Naive thymus-derived CD8-positive, alpha-beta T cell (primary cell): ENCODE measurements at places on chromosomes 4 and X.

GRCh38 chrX:147953976-147954375 lies 27.2 kb upstream of the FMR1NB start:
- H3K4me1 ChIP-seq = no peaks in the 10 kb centered on the region
- no peaks in the 10 kb centered on the region for H3K27me3 ChIP-seq
- no peak for DNase-seq
- H3K4me3 ChIP-seq = peak overlapping the region; percentile 2
- H3K27ac ChIP-seq = no peak overlapping the region

DNA sequence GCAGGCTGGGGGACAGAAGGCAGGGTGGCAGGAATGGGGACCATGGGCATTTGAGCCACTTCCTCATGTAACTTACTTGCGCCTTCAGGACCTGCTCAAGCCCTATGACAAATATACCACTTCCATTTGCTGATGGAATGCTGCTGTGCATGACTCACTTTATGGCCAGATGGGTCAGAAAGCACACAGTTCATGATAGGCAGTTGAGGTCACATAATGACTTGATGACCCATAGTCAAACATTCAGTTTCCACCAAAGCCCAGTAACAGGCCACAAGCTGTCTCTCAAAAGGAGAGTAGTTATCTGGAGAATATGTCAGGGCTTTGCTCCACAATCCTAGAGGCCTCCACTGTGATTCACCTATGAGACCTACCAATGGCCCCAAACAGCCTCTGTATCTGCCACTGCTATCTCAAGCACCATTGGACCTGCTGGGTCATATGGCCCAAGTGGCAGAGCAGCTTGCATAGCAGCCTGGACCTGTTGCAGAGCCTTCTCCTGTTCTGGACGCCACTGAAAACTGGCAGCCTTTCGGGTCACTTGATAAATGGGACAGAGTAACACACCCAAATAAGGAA lies 5.3 kb upstream of the PAPSS1 start:
- no peaks in the 10 kb centered on the region for H3K36me3 ChIP-seq
- H3K4me3 ChIP-seq = no peak overlapping the region
- no peaks in the 10 kb centered on the region for H3K27me3 ChIP-seq
- no peak overlapping the region for H3K27ac ChIP-seq

DNA sequence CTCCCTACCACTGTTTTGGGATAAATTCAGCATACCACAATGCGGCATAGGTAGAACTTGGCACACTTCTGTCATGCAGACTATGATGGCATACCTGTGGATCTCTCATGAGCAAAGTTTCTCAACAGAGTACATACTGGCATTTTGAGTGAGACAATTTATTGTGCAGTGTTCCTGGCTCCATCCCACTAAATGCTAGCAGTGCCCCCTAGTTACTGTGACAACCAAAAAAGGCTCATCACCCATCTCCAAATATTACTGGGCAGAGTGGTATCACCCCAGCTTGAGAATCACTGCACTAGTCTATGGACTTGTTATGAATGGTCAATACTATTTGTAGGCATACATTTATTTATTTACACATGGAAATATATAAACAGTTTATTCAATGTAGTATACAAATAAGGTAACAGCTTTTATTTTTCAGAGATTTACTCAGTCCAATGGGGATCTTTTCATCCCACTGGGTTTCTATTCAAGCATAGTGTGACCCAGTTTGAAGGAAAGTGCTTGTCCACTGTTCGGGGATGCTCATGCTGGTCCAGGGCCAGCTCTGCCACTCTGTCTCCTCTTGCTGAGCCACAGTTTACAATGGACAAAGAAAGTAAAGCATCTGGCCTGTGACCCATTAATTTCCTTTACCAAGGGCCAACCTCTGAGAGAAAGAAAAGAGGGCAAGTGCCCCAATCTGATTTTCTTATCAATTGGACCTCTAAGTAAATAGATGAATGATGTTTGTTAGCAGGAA lies 81.0 kb upstream of the IL2 start:
- no peaks in the 10 kb centered on the region for H3K4me1 ChIP-seq
- no peaks in the 10 kb centered on the region for H3K27me3 ChIP-seq
- DNase-seq = no peak
- H3K4me3 ChIP-seq = no peak overlapping the region
- no peak overlapping the region for H3K27ac ChIP-seq

GRCh38 chr4:8090744-8091301 lies 67.8 kb downstream of the ABLIM2 start:
- H3K27me3 ChIP-seq = no peaks in the 10 kb centered on the region
- H3K4me1 ChIP-seq = no peaks in the 10 kb centered on the region
- peaks cover 13% of the 10 kb centered on the region for H3K36me3 ChIP-seq
- no peak for DNase-seq
- H3K27ac ChIP-seq = no peak overlapping the region

DNA sequence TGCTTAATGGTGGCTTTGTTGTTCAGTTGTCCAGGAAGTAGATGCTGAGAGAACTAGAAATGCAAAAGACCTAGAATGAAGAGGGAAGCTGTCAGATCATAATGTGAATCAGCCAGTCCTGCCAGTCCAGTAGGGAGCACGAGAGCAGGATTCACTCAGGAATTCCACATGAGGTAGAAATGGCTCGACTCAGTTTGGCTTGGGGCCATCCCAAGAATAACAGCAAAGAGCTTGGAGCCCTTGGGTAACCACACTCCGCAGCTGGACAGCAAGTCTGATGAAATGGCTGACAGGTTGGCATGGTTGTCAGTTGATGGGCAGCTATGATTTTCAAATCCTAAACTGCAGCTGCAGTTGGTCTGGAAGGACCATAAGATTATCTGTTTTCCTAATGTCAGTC lies 44.5 kb upstream of the WDR1 start:
- H3K4me3 ChIP-seq = no peak overlapping the region
- no peaks in the 10 kb centered on the region for H3K27me3 ChIP-seq
- H3K36me3 ChIP-seq = no peaks in the 10 kb centered on the region
- no peak for DNase-seq
- H3K4me1 ChIP-seq = peaks cover 65% of the 10 kb centered on the region
- no peak overlapping the region for H3K27ac ChIP-seq

DNA sequence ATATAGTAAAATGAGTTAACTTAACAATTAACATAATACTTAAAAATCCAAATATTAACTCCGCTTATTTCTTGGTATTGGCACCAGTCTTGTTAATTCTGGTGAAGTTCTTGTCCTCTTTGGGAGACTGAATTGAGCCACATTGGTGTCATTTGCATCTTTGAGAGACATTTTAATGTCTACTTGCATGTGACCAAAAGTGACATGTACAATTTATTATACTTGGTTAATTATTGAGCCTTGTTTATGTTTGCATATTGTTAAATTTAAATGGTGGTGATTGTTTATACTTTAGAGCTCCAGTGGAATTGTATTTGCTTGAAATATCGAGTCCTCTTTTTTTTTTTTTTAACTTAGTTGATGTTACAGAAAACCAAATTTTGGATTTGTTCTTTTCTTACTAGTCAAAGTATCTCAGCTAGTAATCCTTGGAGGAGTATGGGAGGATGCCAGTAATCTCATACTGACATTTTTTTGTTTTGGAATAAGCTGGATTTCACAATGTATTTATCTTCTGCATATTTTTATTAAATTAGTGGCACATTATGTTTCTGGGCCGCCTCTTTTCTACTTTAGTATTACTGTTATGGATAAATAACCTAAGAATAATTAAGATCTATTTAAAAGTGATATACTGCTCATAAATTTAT lies 3.9 kb downstream of the SPCS3 start:
- H3K36me3 ChIP-seq = no peaks in the 10 kb centered on the region
- H3K4me1 ChIP-seq = peaks cover 20% of the 10 kb centered on the region
- H3K4me3 ChIP-seq = peak overlapping the region; percentile 42

- H3K4me3 ChIP-seq = no peak overlapping the region
- H3K4me1 ChIP-seq = no peaks in the 10 kb centered on the region
- H3K36me3 ChIP-seq = no peaks in the 10 kb centered on the region
- H3K27me3 ChIP-seq = peaks cover 6% of the 10 kb centered on the region
- DNase-seq = no peak
Measured at GRCh38 chrX:12379671-12380070, 241.4 kb downstream of the FRMPD4 start.

DNA sequence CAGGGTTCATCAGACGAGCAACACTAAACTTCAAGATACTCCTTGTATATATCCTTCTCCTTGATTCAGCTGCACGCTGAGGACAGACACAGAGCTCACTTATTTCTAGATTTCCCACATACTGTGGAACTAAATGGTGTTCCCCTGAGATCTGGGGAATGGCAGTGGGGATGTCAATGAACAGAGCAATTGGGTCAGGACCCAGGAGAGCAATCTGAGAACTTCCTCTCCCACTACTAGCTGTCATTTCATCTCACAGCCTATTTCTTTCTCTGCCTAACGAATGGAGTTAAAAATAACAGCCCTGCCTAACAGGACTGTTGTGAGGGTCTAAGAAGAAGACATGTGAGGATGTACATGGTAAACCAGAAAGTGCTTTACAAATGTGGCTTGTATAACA lies 10.7 kb downstream of the NAAA start:
- no peak for DNase-seq
- H3K27ac ChIP-seq = no peak overlapping the region
- H3K27me3 ChIP-seq = no peaks in the 10 kb centered on the region
- peaks cover 16% of the 10 kb centered on the region for H3K36me3 ChIP-seq
- no peak overlapping the region for H3K4me3 ChIP-seq

GRCh38 chr4:189071241-189071640 lies 869.4 kb upstream of the FRG1 start:
- no peaks in the 10 kb centered on the region for H3K27me3 ChIP-seq
- DNase-seq = no peak
- no peaks in the 10 kb centered on the region for H3K36me3 ChIP-seq
- no peak overlapping the region for H3K27ac ChIP-seq
- H3K4me3 ChIP-seq = no peak overlapping the region

- no peaks in the 10 kb centered on the region for H3K36me3 ChIP-seq
- H3K4me3 ChIP-seq = no peak overlapping the region
- no peak for DNase-seq
- no peaks in the 10 kb centered on the region for H3K4me1 ChIP-seq
- no peak overlapping the region for H3K27ac ChIP-seq
Measured at GRCh38 chr4:159722918-159723317, 620.0 kb downstream of the RAPGEF2 start.

DNA sequence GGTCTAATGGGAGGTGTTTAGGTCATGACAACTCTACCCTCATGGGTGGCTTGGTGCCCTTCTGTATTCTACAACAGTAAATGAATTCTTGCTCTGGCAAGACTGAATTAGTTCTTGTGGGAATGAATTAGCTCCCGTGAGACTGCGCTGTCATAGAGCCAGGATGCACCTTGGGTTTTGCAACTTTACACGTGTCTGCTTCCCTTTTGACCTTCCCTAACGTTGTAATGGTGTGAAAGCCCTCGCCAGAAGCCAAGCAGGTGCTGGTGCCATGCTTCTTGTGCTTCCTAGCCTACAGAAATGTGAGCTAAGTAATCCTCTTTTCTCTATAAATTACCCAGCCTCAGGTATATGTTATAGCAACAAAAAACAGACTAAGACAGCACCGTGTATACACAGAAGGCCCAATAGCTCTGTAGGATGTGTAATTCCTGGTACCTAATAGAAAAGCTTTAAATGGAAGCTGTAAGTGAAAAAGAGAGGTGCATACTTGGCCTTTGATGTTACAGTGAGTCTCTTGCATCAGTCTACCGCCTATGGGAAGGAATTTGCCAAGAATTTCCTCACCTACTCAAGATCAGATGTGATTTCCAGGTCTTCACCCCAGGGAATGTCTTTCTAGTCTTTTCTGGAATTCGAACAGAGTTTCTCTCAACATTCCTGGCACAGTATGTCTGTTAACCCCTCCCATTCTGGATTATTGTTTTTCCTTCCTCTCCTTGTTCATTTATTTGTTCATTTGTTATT lies 3.2 kb upstream of the ENPEP start:
- H3K27me3 ChIP-seq = peaks cover 15% of the 10 kb centered on the region
- no peak overlapping the region for H3K4me3 ChIP-seq
- peaks cover 14% of the 10 kb centered on the region for H3K36me3 ChIP-seq
- no peak for DNase-seq

DNA sequence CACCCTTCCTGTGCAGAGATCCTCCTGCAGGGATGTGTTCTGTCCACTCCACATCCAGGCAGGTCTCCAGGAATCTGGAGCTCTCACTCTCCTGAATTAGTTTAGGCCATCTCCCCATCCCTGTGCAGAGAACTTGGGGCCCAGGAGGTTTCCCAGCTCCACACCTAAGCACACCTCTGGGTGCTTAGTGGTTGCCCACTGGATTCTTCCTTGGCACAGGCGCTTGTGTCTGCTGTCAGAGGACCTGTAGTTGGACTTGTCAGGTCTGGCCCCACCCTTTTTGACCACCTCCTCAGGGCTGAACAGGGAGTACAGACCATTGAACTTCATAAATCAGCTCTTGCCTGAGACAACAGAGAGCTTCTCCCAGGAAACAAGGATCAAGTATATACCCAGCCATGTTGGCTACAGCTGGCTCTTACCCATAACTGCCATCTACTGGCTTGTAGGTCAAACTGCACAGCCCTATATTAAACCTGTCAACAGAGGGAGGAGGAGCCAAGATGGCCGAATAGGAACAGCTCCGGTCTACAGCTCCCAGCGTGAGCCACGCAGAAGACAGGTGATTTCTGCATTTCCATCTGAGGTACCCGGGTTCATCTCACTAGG lies 275.5 kb downstream of the PPARGC1A start:
- H3K4me3 ChIP-seq = no peak overlapping the region
- H3K27ac ChIP-seq = no peak overlapping the region
- DNase-seq = no peak
- H3K27me3 ChIP-seq = no peaks in the 10 kb centered on the region

DNA sequence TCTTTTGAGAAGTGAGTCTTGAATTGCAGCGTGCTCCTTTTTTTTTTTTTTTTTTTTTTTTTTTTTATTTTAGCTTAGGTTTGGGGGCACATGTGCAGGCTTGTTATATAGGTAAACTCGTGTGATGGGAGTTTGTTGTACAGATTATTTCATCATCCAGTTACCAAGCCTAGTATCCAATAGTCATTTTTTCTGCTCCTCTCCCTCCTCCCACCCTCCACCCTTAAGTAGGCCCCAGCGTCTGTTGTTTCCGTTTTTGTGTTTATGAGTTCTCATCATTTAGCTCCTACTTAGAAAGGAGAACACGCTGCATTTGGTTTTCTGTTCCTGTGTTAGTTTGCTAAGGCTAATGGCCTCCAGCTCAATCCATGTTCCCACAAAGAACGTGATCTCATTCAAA lies 81.3 kb upstream of the TSPAN5 start:
- H3K27me3 ChIP-seq = no peaks in the 10 kb centered on the region
- no peak overlapping the region for H3K4me3 ChIP-seq
- no peaks in the 10 kb centered on the region for H3K4me1 ChIP-seq
- H3K36me3 ChIP-seq = no peaks in the 10 kb centered on the region
- no peak for DNase-seq

GRCh38 chr4:77172336-77172735 lies 15.3 kb downstream of the CCNG2 start:
- no peak overlapping the region for H3K27ac ChIP-seq
- no peaks in the 10 kb centered on the region for H3K4me1 ChIP-seq
- H3K4me3 ChIP-seq = no peak overlapping the region
- H3K27me3 ChIP-seq = peaks cover 3% of the 10 kb centered on the region

- no peak overlapping the region for H3K27ac ChIP-seq
- H3K36me3 ChIP-seq = peaks cover 13% of the 10 kb centered on the region
- no peak for DNase-seq
Measured at GRCh38 chr4:145047151-145047550, 50.8 kb downstream of the ANAPC10 start.

GRCh38 chr4:44760142-44760898 lies 34.0 kb upstream of the GNPDA2 start:
- no peak overlapping the region for H3K27ac ChIP-seq
- DNase-seq = no peak
- H3K4me1 ChIP-seq = no peaks in the 10 kb centered on the region
- H3K36me3 ChIP-seq = no peaks in the 10 kb centered on the region
- no peak overlapping the region for H3K4me3 ChIP-seq
